Motor neuron (in vitro differentiated cells): ENCODE measurements at places on chromosomes 2 and 18. TPM values are rescaled to one million over a fixed set of nuclear protein-coding genes. Genes with fewer than 3 reads are reported as not detected.

Gene FHOD3
- 26.3 and 26.4 TPM in 2 replicates for total RNA-seq

Gene CCDC74B
- total RNA-seq: 9.1 and 11.5 TPM in 2 replicates

Gene CRYGD
- total RNA-seq: 2.2 and 2.4 TPM in 2 replicates

Gene ZSCAN30
- 24.4 and 28.1 TPM in 2 replicates for total RNA-seq

DNA sequence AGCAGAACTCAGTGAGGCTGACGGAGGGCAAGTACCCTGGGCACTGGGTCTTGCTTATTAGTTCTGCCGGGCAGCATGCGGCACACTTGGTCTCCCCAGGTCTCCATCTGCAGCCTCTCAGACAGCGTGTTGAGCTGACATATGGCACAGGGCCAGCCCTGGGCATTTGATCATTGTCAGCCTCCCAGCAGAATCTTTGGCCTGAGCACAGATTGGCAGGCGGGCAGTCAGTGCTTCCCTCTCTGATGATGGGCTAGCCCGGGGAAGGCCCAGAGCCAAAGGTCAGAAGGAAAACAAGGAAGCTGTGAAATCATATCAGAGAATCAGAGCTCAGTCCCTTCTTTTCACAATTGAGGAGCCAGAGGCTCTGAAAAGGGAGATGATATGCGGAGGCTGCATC, 150.1 kb upstream of the LRRTM1 start:
- ATAC-seq: no peak

- no peak for ATAC-seq
Observed at GRCh38 chr2:166449439-166449838, 44.6 kb downstream of the SCN7A start.

Gene ADD2
- total RNA-seq: 0.23 and 0.49 TPM in 2 replicates

Gene VWC2L
- 0.78 and 0.90 TPM in 2 replicates for total RNA-seq
